Thoracic aorta (tissue), 2 donors: ENCODE measurements at places on chromosomes 5 and 9. TPM values are rescaled to one million over a fixed set of nuclear protein-coding genes. Genes with fewer than 3 reads are reported as not detected.

DNA sequence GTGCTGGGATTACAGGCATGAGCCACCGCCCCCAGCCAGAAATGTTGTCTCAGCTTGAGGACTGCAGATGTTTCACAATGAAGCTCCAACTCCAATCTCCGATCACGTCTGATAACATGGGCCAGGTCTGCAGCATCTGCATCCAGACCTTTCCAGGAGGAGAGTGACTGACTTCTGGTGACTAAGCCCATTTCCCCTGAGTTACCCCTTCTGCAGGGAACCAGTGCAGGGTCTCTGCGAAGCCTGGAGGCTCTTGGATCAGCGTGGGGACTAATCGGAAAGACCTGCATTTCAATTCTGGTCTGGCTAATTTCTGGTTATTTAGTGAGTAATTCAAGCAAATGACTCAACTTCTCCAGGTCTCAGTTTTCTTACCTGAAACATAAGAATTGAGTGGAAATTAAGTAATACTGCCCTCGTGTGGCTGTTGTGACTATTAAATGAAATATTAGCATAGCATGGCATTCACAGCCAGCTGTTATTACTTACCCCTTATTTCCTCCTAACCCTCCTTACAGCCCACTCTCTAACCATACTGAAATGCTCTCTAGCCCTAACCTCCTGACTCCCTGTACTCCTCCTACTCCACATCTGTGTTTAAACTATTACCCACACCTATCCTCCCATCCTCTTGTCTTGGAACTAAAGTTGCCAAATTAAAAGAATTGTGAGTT is 2.2 kb upstream of the GNPDA1 start:
- DNase-seq = no peak

DNA sequence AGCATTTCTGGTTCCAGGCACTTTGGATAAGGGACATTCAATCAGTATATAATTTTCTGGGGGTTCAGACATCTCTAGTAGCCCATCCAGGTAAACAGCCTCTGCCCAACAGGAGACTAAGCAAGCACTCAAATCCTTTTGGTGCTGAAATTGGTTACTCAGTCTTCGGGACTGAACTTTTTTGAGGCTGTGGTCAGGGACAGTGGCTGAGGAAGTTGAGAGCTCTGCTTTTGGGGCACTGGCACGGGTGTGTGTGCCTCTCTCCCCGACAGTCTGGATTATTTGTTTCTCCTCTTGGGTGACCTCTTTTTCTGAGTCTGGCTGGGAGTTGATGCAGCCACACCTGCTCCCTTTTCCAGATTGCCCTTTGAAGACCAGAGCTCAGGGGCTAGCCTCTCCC is 47.6 kb downstream of the ACER2 start:
- no peak for DNase-seq

DNA sequence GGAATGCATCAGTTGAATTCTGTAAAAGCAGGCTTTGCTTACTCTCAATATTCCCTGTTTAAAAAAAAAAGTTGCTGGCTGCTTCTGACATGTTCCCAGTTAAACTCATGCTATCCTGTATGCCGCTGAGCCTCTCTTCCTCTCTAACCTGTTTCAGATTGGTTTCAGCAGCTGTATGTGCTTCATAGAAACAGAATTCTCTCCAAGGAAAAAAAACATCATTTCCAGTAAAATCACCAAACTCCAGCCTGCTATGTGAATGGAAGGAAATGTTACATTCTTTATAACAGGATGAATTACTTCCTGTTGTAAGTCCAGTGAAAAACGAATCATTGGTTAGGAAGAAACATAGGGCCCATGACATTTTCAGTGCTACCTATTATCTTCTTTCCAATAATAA is 25.7 kb upstream of the KCNV2 start:
- no peak for DNase-seq

GRCh38 chr9:3028535-3028934 is 184.6 kb upstream of the PUM3 start:
- DNase-seq = no peak

DNA sequence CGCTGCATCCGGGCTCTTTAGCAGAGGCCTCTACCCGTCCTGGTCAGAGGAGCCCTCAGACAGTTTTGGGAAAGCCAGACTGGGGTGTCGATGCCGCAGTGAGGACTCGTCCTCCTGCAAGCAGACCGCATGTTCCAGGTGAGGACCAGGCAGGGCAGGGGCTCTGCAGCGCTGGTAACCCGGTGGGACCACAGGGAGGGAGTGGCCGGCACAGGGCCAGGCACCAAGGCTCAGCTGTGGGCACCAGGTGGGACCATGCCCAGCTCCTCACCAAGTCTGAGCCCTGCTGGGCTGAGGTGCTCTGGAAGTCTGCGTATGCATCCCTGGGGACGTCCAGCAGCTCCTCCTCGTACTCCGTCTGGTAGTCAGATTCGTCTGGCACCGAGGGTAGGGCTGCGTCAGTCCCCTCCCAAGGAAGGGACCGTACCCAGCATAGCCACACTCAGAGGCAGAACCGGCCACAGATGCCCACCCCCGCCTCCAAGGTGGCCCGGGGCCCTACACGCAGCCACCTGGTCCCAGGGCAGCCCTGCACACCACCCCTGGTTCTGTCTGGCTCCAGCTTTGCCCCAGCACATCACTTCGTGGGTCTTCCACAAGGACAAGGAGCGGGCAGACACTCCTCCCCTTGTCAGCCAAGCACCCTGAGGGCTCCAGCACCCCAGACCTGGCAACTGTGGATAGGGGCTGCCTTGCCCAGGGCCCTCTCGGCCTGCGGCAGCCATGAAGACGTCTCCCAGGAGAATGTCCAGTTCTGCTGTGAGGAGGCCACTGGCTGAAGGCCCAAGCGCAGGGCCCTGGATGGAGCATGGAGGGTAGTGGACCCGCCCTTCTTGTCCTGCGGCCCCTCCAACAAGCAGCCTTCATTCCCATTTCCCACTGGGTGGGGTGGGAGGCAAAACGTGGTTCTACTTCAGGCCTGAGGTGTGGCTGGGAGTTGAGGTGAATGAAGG is 1.5 kb upstream of the NSMF start:
- DNase-seq = no peak

DNA sequence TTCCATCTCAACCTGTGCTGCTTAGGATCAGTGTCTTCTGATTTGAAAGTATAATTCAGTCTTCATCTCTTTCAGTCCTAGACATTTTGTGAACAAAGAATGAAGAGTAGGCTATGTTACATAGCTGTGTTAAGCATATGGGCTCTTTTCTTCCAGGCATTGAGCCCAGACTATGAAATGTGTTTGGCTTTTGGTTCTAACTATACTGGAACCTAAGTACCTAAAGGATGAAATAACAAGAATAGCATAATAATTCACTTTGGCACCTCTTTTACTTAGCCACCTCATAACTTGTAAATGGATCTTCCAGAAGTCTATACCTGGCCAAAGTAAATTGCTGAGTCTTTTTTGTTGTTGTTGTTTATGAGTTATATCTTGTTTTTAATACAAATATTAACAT is 71.4 kb downstream of the SLF1 start:
- DNase-seq = no peak

DNA sequence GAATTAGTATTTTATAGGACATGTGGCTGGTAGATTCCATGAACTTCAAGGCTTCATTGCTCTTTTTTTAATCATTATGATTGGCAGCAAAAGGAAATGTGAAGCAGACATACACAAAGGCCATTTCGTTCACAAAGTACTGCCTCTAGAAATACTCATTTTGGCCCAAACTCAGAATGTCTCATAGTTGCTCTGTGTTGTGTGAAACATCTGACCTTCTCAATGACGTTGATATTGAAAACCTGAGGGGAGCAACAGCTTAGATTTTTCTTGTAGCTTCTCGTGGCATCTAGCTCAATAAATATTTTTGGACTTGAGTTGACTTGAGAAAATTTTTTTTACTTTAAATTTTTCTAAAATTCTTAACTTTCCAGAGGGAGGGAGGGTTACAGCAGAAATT is 12.4 kb downstream of the KCNV2 start:
- no peak for DNase-seq

GRCh38 chr5:148733601-148734438 is 79.5 kb upstream of the HTR4 start:
- DNase-seq = peak; percentile 73

GRCh38 chr5:109905906-109906305 is 216.2 kb downstream of the MAN2A1 start:
- no peak for DNase-seq

GRCh38 chr9:135937521-135938489 is 23.4 kb downstream of the UBAC1 start:
- no peak for DNase-seq

- DNase-seq = no peak
Observed at GRCh38 chr5:119341452-119342349, 14.1 kb upstream of the TNFAIP8 start.

DNA sequence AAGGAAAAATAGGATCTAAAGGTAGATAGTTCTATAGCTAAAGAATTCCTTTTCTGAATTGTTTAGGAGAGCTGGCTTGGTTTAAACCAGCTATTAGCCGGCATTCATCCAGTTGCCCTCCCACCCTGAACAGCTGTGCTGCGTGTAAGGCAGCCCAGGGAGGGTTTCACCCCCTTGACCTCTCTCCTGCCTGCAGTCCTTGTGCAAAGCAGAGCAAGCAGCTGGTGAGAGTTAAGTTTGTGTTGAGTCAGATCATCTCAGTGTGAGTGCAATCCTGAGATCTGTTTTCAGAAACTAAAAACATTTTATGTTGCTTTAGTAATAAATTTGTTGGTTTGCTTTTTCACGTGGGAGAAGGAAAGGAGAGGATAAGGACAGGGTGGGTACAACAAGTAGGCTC is 13.0 kb downstream of the SLC25A25 start:
- DNase-seq = no peak

GRCh38 chr9:107249131-107249533 is 33.9 kb upstream of the RAD23B start:
- no peak for DNase-seq

GRCh38 chr5:52685971-52686370 is 101.7 kb upstream of the ITGA1 start:
- no peak for DNase-seq

DNA sequence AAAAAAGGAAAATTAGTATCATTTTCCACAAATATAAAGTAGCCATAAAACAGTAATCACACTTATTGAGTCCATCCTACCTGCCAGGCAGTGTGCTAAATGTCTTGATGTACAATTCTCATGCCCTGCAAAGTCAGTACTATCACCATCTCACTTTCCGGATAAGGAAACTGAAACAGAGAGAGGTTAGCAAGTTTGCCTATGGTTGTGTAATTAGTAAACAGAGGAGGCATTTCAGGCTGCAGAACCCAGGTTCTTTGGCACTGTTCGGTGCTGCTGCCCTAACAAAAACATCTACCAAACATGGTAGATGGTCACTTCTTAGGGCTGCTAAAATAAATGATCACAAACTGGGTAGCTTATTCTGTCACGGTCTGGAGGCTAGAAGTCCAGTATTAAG is 22.6 kb downstream of the PLAC8L1 start:
- DNase-seq = no peak

GRCh38 chr5:53820802-53821171 is 260.3 kb downstream of the NDUFS4 start:
- no peak for DNase-seq

- DNase-seq = no peak
Observed at GRCh38 chr9:32881948-32882347, 98.6 kb downstream of the TMEM215 start.

GRCh38 chr9:135478829-135479468 is 633 bp upstream of the PPP1R26 start:
- no peak for DNase-seq

GRCh38 chr9:116539549-116539948 is 147.6 kb upstream of the TRIM32 start:
- DNase-seq = no peak

- no peak for DNase-seq
Observed at GRCh38 chr5:65854925-65855324, 71.5 kb upstream of the ERBIN start.

DNA sequence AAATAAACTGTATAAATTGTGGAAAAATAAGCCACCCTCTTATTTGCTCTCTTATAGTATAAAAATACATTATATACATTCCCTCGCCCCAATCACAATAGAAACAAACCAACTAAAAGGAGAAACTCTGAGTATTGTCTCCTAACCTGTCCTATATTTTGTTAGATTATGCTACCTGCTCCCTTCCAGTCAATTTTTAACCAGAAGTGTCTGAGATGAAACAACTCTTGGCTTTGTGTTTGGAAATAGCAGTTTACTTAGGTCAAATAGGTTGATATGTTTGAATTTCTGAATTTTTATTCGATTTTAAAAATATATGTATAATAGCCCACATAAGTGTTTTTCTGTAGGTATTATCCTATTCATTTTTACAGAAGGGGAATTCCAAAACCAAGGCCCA is 475.0 kb upstream of the ZNF462 start:
- no peak for DNase-seq

GRCh38 chr9:18596920-18597319 is 123.0 kb downstream of the ADAMTSL1 start:
- DNase-seq = no peak

DNA sequence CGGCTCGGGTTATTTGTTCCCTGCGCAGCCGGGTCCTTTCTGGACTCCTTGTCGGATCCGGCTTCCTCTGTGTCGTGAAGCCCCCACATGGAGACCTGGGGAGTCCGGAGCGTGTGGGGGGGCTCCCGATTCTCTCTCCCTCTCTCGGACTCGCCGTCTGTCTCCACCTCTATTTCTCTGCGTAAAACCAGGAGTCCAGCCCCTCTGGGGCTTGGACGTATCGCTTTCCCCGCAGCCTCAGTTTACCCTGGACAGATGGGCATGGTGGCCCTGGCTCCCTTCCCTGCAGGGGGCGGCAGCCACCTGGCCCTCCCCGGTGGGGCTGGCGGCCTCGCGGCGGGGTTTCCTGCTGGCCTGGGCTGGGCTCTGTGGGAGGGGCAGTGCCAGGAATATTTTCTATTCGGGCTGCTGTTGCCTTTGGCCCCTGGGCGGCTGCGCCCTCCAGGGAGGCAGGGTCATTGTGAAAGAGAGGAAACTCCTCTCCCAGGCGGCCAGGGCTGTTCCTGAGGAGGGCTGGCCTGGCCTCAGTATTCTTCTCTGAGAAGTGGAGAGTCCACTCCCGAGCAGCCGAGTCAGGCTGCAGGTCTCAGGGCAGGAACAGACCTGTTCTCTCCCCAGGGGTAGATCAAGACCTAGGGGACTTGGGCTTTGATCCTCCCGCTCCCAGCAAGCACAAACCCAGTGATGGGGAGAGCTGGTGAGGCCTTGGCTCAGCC is 665 bp downstream of the ASS1 start:
- peak; percentile 31 for DNase-seq

GRCh38 chr9:37668116-37668601 is 17.4 kb downstream of the FRMPD1 start:
- no peak for DNase-seq

COMMD10 gene
- total RNA-seq = 12.6 TPM

GFI1B gene
- total RNA-seq = not detected

TRPM3 gene
- total RNA-seq = 5.0 TPM

STPG3 gene
- total RNA-seq = not detected

BARHL1 gene
- total RNA-seq = not detected

C5 gene
- 12.2 TPM for total RNA-seq

CNTFR gene
- 8.7 TPM for total RNA-seq

PTPRD gene
- total RNA-seq = 101 TPM

ELOVL7 gene
- total RNA-seq = 18.5 TPM

PCDHAC1 gene
- 1.2 TPM for total RNA-seq

SOHLH1 gene
- total RNA-seq = not detected
